ENCODE measurements at places on chromosomes 4 and X.

DNA sequence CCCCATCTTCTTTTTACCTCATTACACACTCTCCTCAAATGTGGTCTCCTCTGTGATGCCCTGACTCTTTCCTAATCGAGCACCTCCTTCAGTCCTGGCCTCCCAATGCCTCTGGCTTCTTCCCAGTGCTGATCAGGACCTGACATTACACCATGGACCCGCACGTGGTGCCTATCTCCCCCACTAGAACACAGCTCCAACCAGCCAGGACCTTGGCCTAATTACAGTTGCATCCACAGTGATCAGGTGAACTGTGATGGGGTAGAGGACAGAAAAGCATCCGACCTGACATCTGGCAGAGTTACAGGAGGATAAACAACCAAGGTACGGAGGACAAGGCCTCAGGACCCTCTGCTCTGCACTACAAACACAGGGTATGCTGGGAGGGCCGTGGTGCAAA is 12.4 kb downstream of the LYAR start:
- DNase-seq = no peak

GRCh38 chrX:144586756-144587155 is 660.5 kb upstream of the SPANXN1 start:
- no peak for DNase-seq

- no peak for DNase-seq
Observed at GRCh38 chr4:5933116-5933515, 40.2 kb upstream of the CRMP1 start.

- DNase-seq = no peak
Observed at GRCh38 chr4:6562931-6563901, 11.8 kb upstream of the MAN2B2 start.

- DNase-seq = no peak
Observed at GRCh38 chrX:112961981-112962380, 121.3 kb upstream of the AMOT start.

GRCh38 chr4:10526429-10527222 is 69.4 kb upstream of the ZNF518B start:
- no peak for DNase-seq

GRCh38 chr4:52019936-52020657 is at the start of gene LRRC66:
Gene LRRC66 (minus strand): TSS chr4:52020363. CDS start chr4:52017613, 2,750 bp downstream.
- DNase-seq = no peak

DNA sequence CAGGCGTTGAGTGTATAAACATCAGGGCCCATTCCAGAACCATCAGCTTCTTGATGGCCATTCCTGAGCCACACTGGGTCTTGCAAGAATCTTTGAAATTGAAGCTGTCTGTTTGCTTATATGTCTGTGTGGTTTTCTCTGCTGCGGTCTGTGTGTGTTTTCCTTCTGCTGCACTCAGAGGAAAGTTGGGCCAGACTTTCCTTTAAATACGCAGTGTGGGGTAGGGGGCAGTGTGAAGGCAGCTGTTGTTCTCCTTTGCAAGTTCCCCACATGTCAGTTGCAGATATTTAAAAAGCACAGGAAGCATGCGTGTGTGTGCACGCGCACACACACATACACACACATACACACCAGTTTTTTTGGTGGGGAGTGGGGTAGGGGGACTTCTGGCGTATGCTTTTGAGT is 32.1 kb downstream of the CCKAR start:
- no peak for DNase-seq

- DNase-seq = no peak
Observed at GRCh38 chr4:51858605-51859202, 15.8 kb downstream of the DCUN1D4 start.

DNA sequence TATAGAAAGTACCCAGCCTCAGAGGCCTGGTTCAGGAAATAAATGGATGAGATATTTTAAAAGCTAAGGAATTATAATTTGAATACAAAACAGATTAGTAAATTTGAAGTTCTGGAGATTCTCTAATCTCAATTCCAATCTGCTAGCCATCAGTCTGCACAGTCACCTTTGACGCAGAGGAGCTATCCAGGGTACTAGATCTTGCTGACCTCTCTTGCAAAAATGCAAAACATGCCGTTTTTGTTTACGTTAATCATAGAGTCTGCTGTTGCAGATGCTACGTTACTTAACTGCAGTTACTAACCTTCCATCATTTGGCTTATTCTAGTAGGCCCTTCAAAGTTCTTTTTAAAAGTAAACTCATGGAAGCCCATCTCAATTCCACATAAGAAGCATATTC is 10.4 kb downstream of the CCSER1 start:
- no peak for DNase-seq

All from stimulated activated naive CD8-positive, alpha-beta T cell treated with anti-CD3 and anti-CD28 coated beads, Interleukin-15, amount 100 ng/mL, for 72 hours (primary cell).